ENCODE measurements at places on chromosomes 3 and 15. TPM values are rescaled to one million over a fixed set of nuclear protein-coding genes. Genes with fewer than 3 reads are reported as not detected.

Gene GOLGA6D
- total RNA-seq: not detected

Gene C2CD4A
- total RNA-seq: not detected

Gene KPNA4
- total RNA-seq: 34.3 TPM

Gene FEZF2
- total RNA-seq: not detected

Gene CHL1
- total RNA-seq: not detected

Gene SLC2A2
- total RNA-seq: not detected

Gene CIB1
- total RNA-seq: 92.2 TPM

Gene CCR8
- total RNA-seq: 0.76 TPM

Gene CPN2
- total RNA-seq: not detected

Gene SPPL2A
- total RNA-seq: 82.4 TPM

Gene ACOX2
- total RNA-seq: not detected

Gene GRIP2
- 0.07 TPM for total RNA-seq

Gene CCR9
- not detected for total RNA-seq

Gene CCDC39
- not detected for total RNA-seq

Gene CADM2
- not detected for total RNA-seq

Gene ZNF774
- 1.1 TPM for total RNA-seq

Gene TTLL13
- total RNA-seq: 0.20 TPM

Gene TIGIT
- 3.3 TPM for total RNA-seq

Gene GPR27
- total RNA-seq: 0.46 TPM

Gene MYO1E
- total RNA-seq: 30.1 TPM

Gene TRAIP
- total RNA-seq: 18.5 TPM

Gene LRRFIP2
- total RNA-seq: 24.9 TPM

Gene CLDN1
- 0.07 TPM for total RNA-seq

Gene REC114
- total RNA-seq: not detected

Measured in activated naive CD4-positive, alpha-beta T cell treated with anti-CD3 and anti-CD28 coated beads, Interleukin-2, amount 10 ng/mL, durations not matched to agents 5 hours and 36 hours (primary cell).